ENCODE measurements at places on chromosomes 1 and 21.
A peak's percentile ranks its signal among the peaks of the same experiment; 100 is the strongest.

GRCh38 chr1:40032240-40032891, 8.2 kb upstream of the CAP1 start:
- peak; percentile 100 for DNase-seq

DNA sequence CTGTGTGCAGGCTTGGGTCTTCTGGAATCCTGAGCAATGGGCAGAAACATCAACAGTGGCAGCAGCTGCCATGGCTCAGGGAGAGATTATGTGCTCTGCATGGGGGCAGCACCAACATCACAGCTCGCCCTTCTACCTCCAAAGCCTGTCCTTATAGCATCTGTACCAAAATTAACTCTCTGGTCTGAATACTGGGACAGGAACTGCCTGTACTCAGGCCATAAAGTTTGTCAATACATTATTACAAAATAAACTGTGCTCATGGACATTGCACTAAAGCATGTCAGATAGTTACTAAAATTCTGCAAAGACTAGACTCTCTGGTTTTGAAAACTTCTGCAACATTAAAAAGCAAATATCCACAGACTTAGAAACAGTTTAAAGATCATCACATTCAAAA, 91.6 kb downstream of the ZC3H11B start:
- DNase-seq, result no peak

GRCh38 chr1:2601721-2602303, 15.2 kb downstream of the PRXL2B start:
- no peak for DNase-seq

DNA sequence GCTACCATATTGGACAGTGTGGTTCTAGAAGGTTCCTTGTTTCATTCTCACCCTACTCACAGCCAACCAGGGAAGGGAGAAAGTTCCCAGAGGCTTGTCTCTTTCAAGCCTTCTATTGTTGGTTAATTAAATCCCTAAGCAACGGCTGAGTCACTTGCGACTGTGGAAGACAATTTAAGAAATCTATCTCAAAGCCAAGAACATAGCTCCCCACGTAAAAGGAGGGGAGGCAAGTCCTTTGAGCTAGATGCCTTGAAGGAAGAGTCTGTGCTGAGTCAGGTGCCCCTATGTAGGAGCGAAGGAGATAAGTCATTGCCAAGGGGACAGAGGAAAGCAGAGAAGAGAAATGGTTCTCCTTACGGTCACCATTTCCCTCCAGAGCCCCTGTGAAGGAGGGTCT, 79.4 kb upstream of the PPP2R5A start:
- no peak for DNase-seq

DNA sequence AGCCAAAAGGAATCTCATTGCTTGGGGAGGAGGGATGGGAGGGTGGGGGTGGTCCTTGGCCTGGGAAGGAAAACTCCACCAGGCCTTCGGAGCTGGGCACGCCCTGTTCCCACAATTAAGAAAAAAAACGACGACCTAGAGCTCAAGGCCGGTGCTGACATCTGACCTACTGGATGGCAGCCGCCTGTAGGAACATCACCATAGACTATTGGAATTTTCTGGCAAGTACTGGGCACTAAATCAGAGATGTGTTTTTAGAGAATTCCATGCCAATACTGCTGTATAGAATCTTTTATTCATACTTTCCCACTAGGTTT, 729 bp downstream of the NADK start:
- DNase-seq, result no peak

DNA sequence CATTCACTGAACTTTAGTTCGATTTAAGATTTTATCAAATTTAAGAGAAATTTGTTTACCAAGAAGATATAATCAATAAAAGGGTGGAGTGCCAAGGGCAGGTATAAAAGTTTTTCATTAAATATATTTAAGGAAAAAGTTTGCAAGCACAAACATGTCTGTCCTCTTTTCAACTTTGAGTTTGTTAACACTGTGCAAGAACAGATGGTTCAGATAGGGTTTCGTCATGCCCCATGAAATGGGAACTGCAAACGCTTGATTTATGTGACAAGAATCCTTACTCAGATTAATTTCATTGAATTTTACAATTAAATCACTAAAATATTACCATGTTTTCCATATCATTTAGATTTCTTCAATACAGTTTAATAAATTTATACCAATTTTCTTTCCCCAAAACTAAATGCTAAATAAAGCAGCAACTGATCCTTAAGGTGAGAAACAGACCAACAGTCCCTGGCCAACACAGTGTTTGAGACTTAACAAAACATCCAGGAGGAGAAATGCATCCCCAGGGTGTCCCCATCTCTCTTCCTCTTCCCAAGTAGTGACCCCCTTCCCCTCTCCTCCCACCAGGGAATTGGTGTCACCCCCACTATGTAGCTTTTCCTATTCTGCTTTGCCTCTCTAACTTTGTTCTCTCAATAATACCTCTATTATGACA, 292.9 kb downstream of the LTN1 start:
- no peak for DNase-seq

DNA sequence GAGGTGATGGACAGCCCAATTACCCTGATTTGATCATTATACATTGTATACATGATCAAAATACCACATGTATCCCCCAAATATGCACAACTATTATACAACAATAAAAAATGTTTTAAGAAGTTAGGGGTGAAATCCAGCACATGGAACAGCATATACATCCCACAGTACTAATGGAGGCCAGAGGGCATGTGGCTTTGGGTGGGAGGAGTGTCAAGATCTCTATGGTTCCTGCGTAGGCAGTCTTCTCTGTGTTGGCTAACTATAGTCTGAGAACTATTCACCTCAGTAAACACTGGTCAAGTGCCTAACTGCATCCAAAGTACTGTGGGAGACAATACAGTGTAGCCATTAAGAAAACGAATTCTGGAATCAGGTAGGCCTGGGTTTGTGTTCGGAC, 74.1 kb downstream of the GADD45A start:
- no peak for DNase-seq

GRCh38 chr1:17673329-17674072, 81.6 kb upstream of the ACTL8 start:
- no peak for DNase-seq

GRCh38 chr1:3773572-3774275, 1.2 kb downstream of the SMIM1 start:
- DNase-seq, result no peak

DNA sequence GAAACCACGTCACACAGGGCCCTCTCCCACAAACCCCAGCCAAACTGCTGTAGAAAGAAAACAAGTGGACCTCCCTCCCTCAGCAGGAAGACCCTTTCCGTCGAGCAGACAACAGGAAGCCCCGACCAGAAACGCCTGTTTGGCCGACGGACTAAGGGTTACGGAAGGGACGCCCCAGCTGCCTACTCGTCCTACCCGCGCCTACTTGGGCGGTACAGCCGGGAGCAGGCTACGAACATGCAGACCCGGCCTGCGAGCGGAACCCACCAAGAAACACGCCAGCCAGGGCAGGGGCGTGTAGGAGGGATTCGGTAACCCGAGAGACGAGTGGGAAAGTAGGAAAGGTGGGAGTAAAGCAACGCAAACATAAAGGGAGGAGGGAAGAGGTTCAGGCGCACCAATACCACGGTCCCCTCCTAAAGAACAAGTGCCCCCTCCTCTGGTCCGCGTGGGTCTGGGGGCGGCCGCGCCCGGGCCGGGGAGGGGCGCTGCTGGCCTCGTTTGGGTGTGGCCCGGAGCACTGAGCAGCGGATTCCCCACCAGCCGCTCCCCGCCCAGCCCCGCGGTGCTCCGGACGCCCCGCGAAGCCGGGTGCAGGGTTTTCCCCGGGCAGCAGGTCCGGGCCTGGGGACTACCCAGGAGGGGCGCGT, 450 bp downstream of the S100A10 start:
- DNase-seq, result no peak

GRCh38 chr21:33309778-33310177, 15.0 kb upstream of the IFNAR1 start:
- no peak for DNase-seq

DNA sequence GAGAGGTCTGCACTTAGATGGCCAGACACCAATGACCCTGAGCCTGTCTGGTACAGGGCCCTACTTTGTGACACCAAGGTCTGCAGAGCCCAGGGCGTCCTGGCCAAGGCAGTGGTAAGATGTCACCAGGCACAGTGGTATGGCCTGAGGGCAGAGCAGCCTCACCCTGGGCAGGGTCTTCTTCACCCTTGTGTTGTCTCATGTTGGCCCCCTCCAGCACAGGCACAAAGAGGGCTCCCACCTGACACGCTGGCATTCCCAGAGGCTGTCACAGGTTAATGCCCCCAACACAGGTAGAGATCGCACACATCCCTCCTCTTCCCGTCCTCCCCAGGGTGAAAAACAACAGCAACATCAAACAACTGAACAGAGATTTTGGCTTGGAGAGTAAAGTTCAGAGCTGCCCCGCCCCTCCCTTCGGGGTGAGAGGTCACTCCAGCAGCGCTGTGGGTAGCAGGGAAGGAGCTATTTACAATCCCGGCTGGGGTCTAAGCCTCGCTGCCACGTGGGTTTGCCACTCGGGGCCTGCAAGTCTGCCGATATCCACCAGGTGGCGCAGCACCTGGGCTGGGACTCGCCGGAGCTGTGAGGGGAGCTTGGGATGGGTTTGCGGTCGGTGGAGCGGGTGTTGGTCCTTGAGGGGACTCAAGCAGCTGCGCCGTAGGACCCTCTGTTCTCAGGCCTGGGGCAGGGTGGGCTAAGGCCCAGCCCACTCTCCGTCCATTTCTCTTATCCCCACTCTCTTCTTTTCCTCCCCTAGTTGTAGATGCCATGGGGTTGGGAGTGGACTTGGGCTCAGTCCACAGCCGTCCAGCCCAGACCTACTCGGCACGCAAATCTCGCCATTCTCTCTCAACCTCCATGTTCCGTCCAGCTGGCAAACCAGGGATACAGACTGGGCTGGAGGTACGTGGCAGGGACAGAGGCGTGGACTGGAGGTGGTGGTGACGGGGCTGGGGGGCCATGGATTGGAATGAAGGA, 12.7 kb downstream of the EFNA3 start:
- DNase-seq, result peak; percentile 77

DNA sequence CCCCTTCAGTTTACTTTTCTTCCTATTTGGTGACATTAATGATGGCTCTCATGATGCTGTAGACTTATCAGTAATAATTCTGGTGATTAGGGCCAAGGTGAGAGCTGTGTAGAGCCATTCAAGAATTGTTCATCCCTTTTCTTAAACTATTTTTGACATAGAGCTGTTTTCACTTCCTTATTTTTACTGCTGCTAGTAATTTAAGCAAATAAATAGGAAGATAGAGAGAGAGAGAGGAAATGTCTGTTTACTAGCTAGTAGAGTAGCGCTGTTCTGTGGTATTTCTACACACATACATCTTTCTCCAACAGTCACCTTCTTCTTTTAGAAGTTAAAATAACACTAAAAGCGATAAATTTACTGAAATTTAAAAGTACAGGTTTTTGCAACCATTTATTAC, 678.0 kb upstream of the ZP4 start:
- no peak for DNase-seq

DNA sequence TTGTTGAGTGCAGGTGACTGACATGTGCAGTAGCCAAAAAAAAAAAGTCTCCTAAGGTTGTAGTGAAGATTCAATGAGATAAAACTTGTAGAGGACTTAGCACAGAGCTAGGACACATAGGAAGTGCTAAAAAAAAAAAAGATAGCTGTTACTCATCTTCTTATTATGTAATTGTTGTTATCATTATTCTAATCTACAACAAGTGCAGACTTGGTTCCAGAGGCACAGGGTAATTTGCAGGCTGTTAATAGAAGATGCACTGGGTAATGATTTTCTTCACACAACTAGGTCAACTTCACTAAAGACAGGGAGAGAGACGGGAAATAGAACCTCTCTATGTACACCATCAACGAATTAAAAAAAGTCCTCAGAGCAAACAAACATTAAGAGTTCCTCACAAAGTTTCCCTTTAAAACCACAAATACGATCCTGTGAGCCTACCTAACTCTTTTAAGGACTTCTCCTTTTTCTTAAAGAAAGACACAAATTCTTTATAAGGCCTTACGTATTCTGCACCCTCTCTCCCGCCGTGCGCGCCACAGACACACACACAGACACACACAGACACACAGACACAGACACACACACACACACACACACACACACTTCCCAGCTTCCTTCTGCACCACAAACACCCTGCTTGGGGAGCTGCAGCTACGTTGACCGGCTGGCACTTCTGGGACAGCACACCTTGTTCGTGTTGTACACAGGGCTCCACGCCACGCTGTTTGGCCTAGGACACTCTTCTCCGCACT, 49.8 kb upstream of the GADD45A start:
- DNase-seq, result no peak

GRCh38 chr1:177170756-177171535, at the start of gene BRINP2:
TSS of gene BRINP2 (plus strand) at chr1:177170958. CDS start at chr1:177229877, 58,919 bp downstream.
- DNase-seq, result peak; percentile 80

DNA sequence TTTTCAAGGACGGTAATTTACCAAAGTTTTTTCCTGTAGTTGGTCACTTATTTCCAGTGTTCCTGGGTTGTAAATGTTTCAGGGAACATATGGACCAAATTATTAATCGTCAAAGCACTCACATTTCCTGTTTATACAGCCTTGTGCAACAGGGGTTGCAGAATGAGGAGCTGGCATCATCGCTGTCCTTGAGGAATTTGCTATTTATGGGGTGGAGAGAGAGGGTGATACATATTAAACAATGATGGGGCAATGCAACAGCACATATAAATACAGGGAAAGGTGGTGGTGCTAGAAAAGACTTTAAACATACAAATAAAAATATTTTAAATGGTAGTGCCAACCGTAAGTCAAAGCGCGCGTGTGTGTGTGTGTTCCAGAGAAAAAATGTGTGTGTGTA, 369.8 kb downstream of the NPHP4 start:
- no peak for DNase-seq

DNA sequence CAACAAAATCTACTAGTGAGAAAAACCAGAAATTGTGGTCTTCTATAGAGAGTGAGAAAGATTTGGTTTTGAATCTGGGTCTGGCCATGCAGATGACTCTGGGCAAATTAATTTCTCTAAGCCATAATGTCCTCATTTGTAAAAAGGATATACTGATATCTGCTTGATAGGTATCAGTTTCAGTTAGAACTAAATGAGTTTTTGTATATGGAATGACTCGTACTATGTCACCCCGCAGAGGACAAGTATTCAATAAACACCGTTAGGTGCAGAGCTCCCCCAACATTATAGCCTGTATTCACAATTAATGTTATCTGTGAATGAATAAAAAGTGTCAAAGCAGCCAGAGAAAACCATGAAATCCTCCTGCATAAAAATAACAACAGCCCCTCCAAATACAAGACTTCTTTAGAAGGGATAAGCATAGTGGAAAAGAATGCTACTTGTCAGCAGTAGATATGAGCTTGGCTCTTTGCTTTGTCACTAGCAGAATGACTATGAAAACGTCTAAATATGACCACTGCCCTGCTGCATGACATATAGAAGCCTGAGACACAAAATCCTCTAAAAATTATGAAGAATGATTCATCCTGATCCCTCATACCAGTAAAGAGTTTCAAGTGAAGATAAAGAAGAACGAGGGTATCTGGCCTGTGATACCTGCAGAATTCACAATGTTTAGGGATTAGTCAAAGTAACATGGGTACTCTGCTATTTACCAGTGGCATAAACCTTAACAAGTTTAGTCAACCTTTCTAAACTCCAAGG, 17.8 kb downstream of the SCAF4 start:
- DNase-seq, result no peak

DNA sequence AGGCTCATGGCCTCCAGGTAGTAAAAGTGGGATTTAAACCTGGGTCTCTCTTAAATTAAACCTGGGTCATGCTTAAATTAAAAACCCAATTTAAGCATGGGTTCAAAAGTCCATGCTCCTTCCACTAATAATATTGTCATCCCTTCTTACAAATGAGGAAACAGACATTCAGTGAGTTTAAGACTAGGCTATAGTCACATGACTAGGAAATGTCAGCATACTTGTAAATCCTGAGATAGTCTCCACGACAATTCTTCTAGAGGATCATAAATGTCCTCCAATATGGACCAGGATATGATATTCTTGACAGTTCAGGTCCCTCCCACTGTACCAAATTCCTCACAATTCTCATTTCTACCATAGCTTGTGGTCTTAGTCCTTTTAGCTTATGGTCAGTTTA, 10.5 kb upstream of the IGFN1 start:
- DNase-seq, result no peak
